ENCODE measurements at places on chromosomes 4 and X.

GRCh38 chr4:70984589-70984988, 8.9 kb upstream of the DCK start:
- no peak overlapping the region for H3K4me3 ChIP-seq
- H3K27ac ChIP-seq: no peak overlapping the region
- no peaks in the 10 kb centered on the region for H3K27me3 ChIP-seq
- no peaks in the 10 kb centered on the region for H3K4me1 ChIP-seq
- no peaks in the 10 kb centered on the region for H3K36me3 ChIP-seq

GRCh38 chrX:150546711-150547153, 21.7 kb upstream of the MTM1 start:
- H3K4me1 ChIP-seq: no peaks in the 10 kb centered on the region
- no peak for DNase-seq
- peaks cover 5% of the 10 kb centered on the region for H3K27me3 ChIP-seq
- H3K36me3 ChIP-seq: no peaks in the 10 kb centered on the region

DNA sequence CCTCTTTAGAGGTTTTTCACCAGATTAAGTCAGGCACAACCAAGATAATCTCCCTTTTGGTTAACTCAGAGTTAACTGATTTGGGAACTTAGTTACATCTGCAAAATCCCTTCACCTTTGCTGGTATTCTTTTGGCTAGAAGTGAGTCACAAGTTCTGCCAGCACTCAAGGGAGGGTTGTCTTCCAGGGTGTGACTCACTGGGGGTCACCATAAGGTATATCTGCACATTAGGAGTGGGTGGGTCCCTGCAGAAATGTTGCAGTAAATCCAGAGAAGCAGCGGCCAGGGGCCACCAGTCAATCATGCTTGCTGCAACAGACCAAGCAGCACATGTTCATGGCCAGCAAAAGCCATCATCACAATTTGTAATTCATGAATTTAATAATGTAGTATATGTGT, 59.8 kb upstream of the MAML3 start:
- H3K27me3 ChIP-seq: no peaks in the 10 kb centered on the region
- no peak overlapping the region for H3K27ac ChIP-seq
- no peaks in the 10 kb centered on the region for H3K4me1 ChIP-seq
- H3K36me3 ChIP-seq: no peaks in the 10 kb centered on the region

DNA sequence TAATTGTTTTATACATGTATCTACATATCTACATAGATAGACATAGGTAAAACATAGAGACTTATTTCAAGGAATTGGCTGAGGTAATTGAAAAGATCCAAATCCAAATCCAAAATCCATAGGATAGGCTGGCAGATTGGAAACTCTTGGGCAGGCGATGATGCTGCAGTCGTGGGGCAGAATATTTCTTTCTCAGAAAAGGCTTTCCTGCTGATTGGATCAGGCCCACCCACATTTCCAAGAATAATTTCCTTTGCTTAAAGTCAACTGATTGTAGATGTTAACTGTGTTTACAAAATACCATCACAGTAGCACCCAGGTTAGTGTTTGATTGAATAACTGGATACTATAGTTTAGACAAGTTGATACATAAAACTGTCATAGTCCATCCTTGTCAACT, 27.2 kb downstream of the STIM2 start:
- DNase-seq: no peak
- H3K36me3 ChIP-seq: no peaks in the 10 kb centered on the region
- H3K27me3 ChIP-seq: no peaks in the 10 kb centered on the region
- no peak overlapping the region for H3K4me3 ChIP-seq
- no peaks in the 10 kb centered on the region for H3K4me1 ChIP-seq

DNA sequence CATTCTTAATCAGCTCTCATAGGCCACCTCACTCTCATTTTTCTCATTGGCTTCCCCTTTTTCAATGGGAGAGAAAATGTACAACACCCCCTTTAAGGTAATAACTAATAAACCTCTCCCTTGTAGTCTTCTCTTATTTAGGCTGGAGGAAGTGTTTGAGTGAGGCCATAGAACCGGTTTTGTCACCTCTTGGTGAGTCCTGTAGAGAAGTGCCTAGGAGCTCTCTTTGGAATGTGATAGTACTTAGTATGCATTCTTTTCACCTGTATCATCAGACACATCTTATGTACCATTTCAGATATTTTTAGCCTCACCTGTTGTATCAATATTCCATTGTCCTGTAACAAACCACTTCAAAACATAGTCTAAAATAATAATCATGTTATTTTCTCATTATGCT, 3.5 kb upstream of the TAB3 start:
- H3K27me3 ChIP-seq: no peaks in the 10 kb centered on the region
- H3K4me3 ChIP-seq: no peak overlapping the region
- H3K36me3 ChIP-seq: no peaks in the 10 kb centered on the region

DNA sequence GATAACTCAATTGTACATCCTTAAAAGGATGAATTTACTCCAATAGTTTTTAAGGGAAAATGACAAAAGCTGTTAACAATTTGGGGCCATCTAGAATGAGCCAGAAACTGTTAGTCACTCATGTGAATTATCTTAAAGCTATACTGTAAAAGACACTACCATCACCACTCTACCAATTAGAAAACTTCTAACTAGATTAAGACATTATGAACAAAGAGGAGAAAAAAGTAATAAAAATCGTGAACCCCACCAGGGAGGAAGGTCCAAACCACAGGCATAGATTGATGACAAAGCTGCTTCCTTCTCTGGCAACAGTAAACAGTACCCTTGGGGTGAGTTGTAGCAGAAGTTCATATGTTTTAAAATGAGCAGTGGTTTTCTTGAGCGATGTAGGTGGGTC, 106.1 kb downstream of the PDGFC start:
- no peaks in the 10 kb centered on the region for H3K4me1 ChIP-seq
- no peaks in the 10 kb centered on the region for H3K36me3 ChIP-seq
- no peak overlapping the region for H3K4me3 ChIP-seq
- H3K27ac ChIP-seq: no peak overlapping the region

DNA sequence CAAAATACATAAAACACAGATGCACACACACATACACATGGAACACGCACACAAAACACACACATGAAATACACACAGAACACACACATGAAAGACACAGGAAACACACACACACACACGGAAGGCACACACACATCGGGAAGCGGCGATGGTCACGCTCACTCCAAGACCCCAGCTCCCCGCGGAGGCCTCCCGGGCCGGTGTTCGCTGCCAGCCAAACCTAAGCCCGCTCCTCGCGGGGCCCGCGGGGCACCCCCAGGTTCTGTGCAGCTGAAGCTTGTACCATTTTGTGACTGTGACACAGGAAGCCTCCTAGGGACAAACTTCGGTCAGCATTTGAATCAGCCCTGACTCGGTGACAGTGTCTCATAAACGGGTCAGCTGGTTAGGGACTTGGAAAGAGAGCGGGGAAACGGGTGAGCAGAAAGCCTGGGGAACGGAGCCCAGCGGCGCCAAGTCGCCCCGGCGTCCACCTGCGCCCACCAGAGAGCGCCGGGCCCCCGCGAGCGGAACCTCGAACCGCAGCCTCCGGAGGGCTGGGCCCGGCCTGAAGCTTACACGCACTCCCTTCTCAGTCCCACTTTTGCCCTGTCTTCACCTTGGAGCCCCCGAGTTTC, 32.1 kb downstream of the F11 start:
- DNase-seq: no peak
- H3K4me1 ChIP-seq: peaks cover 6% of the 10 kb centered on the region

DNA sequence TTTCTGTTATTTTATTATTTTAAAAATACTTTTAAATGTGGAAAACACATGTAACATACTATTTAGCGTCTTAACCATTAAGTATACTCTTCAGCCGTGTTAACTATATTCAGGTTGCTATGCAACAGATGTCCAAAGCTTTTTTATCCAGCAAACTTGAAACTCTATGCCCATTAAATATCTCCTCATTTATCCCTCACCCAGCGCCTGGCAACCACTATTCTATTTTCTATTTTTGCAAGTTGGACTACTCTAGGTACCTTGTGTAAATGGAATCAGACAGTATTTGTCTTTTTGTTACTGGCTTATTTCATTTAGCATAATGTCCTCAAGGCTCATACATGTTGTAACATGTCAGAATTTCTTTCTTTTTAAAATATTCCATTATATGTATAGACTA, 174.6 kb downstream of the PCDH10 start:
- H3K36me3 ChIP-seq: no peaks in the 10 kb centered on the region
- no peaks in the 10 kb centered on the region for H3K4me1 ChIP-seq
- DNase-seq: no peak
- no peak overlapping the region for H3K4me3 ChIP-seq
- H3K27me3 ChIP-seq: no peaks in the 10 kb centered on the region

DNA sequence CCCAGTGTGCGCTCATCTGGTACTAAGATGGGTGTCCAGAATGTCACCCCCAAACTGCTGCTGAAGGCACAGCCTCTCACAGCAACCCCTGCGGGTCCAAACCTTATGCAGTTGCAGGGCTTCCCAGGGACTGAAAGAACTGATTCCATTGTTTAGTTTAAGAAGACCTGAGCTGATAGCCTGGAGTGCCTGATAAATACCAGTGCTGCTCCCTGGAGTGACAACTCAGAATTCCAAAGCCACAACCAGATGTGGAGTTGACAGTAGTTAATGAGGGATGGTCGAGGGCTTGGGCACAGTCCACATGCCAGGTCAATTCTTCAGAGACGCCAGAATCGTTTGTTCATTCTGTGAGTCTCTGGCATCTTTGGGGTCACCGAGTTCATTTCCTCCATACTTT, 71.2 kb downstream of the LNX1 start:
- H3K4me1 ChIP-seq: peaks cover 3% of the 10 kb centered on the region
- no peak for DNase-seq
- no peak overlapping the region for H3K27ac ChIP-seq
- H3K36me3 ChIP-seq: no peaks in the 10 kb centered on the region

DNA sequence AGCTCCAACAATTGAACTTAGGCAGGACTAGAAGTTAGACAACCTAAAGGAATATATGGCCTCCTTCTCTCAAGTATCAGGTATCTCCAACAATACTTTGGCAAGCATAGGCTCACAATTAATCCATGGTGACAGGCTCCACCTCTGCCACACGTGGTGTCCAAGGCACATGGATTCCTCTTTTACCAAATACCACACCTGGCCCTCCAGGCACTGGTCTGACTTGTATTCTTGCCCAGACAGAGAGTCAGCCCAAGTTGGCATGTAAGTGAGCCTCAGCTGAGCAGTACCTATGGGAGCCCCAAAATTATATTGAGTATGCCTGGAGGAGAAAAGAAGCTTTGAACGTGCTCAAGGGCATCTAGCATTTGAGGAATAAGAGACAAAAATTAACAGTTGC, 19.6 kb downstream of the SRPX2 start:
- no peak overlapping the region for H3K4me3 ChIP-seq
- H3K27ac ChIP-seq: no peak overlapping the region
- DNase-seq: no peak
- H3K36me3 ChIP-seq: no peaks in the 10 kb centered on the region

GRCh38 chr4:133464311-133464710, 315.2 kb downstream of the PCDH10 start:
- no peak for DNase-seq
- H3K27me3 ChIP-seq: no peaks in the 10 kb centered on the region
- no peaks in the 10 kb centered on the region for H3K4me1 ChIP-seq

GRCh38 chr4:103449296-103450023, 251.3 kb upstream of the CENPE start:
- H3K4me3 ChIP-seq: no peak overlapping the region
- H3K36me3 ChIP-seq: no peaks in the 10 kb centered on the region
- H3K27me3 ChIP-seq: no peaks in the 10 kb centered on the region

DNA sequence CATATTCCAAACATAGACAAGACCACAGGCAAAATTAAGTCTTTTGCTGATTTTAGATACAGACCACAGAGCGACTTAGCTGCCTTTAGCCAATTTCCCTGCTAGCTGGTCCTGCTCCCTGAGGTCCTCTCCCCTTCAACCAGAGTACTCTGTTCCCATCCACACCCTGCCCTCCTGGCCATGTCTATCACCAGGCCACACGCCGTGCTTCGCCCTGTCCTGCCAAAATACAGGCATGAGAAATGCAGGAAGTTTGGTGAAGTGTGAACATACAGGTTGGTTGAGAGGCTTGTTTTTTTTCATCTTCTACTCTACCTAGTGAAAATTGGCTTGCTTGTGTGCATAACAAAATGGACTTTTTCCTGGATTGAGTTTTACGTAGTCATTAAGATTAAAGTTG, 226.2 kb upstream of the TENM3 start:
- H3K36me3 ChIP-seq: no peaks in the 10 kb centered on the region
- no peaks in the 10 kb centered on the region for H3K27me3 ChIP-seq
- no peaks in the 10 kb centered on the region for H3K4me1 ChIP-seq
- H3K27ac ChIP-seq: no peak overlapping the region

DNA sequence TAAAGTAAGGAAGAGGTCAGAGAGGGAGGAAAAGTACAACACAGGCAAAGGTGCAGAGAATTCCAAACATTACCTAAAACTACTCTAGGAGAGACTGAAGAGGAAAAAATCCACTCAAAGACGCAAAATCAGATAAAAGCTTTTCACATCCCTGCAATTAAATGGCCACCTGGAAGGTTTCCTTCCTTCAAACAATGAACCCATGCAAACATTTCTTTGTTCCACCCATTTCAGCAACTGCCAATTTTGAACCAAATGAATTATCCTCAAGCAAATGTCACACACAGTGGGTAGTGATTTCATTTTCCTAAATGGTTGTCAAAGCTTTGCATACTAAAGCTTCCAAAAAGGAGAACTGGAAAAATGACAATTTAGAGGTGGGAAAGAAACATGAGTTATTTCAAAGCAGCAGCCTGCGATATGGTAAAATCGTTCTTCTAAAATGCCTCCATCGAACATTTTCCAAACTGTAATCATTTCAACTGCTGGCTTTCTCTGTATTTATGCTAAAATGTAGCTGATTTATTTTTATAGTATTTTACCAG, 45.0 kb downstream of the APBB2 start:
- no peaks in the 10 kb centered on the region for H3K4me1 ChIP-seq
- no peak for DNase-seq
- H3K4me3 ChIP-seq: no peak overlapping the region
- H3K36me3 ChIP-seq: no peaks in the 10 kb centered on the region
- H3K27ac ChIP-seq: no peak overlapping the region

- no peak for DNase-seq
- H3K4me3 ChIP-seq: no peak overlapping the region
- no peak overlapping the region for H3K27ac ChIP-seq
- no peaks in the 10 kb centered on the region for H3K36me3 ChIP-seq
- no peaks in the 10 kb centered on the region for H3K4me1 ChIP-seq
Measured at GRCh38 chr4:46370531-46370930, 19.4 kb downstream of the GABRA2 start.

DNA sequence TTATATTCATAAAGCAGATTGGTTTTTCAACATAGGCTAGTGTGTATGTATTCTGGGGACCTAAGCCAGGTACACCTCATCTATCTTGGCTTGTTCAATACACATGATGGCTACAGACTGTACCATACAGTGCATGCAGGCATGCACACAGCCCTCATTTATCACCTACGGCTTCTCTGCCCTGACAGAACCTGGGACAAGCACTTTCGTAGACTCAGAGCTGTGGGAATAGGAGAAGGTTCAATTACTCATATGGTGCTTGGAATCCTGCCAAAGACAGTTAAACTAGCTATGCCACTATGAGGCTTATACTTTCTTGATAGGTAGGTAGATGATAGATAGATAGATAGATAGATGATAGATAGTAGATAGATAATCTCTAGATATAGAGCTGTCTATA, 457.2 kb downstream of the GALNTL6 start:
- H3K27ac ChIP-seq: no peak overlapping the region
- DNase-seq: no peak
- H3K4me3 ChIP-seq: no peak overlapping the region
- H3K4me1 ChIP-seq: no peaks in the 10 kb centered on the region
- no peaks in the 10 kb centered on the region for H3K27me3 ChIP-seq
